ENCODE measurements at places on chromosomes 11 and 22.

- DNase-seq = no peak
Observed at GRCh38 chr11:12762696-12763324, 88.6 kb downstream of the TEAD1 start.

GRCh38 chr11:65576232-65576866 lies 496 bp downstream of the EHBP1L1 start:
- DNase-seq = peak; percentile 38

- DNase-seq = no peak
Observed at GRCh38 chr11:19345848-19346681, 105.3 kb upstream of the E2F8 start.

GRCh38 chr11:71082454-71082853 lies 169.9 kb downstream of the SHANK2 start:
- no peak for DNase-seq
